Esophagus mucosa (tissue), 1 donor: ENCODE measurements at places on chromosomes 2 and 18. TPM values are rescaled to one million over a fixed set of nuclear protein-coding genes. Genes with fewer than 3 reads are reported as not detected.

DNA sequence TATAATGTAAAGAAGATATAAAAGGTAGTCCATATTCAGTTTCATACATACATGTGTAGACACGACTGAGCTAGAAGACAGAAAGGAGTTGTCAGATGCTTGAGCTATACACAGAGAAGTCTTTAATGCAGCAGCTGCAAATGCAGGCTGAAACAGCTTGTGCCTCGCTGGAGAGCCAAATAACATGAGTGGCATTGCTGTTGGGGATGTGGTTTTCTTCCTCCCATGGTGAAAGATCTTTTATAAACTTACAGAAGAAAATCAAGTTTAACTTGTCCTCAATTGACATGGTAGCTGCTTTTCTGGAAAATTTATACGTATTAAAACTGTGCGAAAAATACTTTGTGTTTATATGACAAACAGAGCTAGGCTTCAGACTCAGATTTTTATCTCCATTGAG, 16.4 kb upstream of the IL1R1 start:
- ATAC-seq, result no peak

DNA sequence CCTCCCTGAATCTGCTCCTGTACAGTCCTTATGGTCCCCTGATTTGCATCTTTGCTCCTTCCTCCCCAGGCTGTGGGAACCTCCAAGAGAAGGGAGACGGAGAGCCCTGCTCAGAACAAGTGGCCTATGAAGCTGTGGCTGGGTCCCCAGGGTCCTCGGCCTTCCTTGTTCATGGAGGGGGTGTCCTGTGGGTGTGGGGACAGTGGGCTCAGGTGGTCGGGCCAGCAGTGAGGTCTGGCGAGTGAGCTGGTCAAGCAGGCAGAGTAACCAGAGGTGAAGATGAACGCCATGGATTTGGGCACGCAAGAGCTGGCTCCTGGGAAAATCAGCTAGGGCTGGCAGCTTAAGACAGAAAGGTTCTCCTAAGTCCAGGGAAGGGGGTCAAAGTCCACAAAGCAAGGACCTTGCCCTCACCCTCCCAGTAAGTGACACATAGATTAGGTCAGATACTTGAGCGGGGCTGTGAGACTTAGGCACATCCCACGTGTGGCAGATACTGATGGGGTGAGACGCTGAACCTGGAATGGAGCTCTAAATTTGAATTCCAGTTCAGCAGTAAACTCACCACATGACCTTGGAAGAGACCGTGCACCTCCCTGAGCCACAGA, 24.8 kb downstream of the GNLY start:
- ATAC-seq, result no peak

- ATAC-seq, result no peak
Measured at GRCh38 chr18:4549164-4549872, 94.2 kb upstream of the DLGAP1 start.

DNA sequence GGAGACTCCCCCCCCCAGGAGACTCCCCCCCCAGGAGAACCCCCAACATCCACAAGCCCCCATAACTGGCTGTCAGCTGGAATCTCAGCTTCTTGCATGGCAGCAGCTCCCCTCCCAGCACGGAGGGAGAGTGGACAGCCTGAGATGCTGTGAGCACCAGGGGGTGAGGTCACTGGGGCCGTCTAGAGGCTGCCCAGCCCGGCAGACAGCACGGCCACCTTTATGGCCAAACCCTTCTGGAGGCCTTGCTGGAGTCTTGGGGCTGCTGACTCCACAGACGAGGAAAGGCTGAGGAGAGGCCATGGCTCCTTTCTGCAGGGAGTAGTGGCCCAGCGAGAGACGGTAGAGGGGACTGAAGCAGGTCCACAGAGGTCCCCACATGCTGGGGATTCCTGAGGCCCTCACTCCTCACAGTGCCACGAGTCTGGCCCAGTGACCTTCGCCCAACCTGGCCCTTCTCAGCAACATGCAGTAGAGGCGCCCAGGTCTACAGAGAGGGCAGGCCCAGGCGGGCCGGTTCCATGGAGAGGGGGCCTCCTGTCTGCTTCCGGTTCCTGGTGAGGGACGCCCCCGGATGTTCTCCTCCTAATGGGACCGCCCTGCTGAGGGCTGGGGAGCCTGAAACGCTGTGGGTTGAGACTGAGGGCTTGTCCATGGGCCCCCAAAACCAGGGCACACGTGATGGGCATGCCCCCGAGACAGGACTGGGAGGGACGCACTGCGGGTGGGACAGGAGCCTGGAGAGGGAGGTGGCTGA, 122.6 kb upstream of the CTDP1 start:
- ATAC-seq, result no peak

- ATAC-seq, result no peak
Measured at GRCh38 chr18:77772177-77772576, 522.5 kb downstream of the GALR1 start.

DNA sequence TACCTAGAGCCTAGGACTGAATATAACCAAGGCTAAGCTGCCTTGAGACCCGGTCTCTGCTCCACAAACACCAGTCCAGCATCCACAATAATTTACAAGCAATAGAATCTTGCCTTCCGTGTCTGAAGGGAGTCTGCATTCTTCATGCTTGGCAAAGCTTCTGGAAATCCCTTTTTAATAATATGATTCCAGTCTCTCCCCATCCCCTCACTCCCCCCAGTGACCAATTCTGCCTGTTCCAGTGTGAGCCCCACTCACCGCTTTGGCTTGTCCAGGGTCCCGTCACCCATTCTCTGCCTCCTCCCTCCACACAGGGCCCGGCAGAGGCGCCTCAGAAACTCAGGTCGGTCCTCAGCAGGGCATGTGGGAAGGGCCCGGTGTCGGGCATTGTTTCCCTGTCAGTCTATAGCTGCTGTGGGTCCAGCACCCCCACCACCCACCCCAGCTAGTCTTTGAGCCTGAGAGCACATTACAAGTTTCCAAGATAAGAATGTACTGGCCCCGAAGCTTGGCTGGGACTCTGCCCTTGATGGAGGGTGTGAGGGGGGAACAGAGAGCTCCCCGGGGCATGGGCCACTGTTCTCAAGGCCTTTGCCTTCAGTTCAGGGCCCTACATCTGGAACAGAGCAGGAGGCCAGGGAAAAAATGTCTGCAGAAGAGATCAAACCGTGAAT, 129.7 kb upstream of the MYCN start:
- no peak for ATAC-seq

DNA sequence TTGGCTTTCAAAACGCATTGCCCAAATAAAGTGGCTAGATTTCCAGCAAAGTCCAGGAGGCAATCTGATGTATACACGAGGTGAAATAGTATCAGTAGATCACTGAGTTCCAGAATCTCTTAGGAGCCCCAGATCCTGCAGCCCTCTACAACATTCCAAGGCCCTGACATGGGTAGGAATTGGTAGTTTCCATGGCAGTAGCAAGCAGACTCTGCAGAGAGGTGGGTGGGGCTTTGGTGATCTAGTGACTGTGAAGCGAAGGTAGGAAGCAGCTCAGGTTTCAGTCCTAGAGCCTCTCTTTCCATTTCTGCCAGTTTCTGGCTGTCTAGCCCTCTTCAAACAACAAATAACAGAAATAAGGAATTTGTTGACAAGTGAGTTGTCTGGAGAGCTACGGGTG, 13.8 kb upstream of the SGPP2 start:
- peak; percentile 29 for ATAC-seq

GRCh38 chr2:48619526-48619925, 1.9 kb downstream of the GTF2A1L start:
- ATAC-seq, result no peak

GRCh38 chr2:120653046-120653445, 82.6 kb upstream of the GLI2 start:
- no peak for ATAC-seq

DNA sequence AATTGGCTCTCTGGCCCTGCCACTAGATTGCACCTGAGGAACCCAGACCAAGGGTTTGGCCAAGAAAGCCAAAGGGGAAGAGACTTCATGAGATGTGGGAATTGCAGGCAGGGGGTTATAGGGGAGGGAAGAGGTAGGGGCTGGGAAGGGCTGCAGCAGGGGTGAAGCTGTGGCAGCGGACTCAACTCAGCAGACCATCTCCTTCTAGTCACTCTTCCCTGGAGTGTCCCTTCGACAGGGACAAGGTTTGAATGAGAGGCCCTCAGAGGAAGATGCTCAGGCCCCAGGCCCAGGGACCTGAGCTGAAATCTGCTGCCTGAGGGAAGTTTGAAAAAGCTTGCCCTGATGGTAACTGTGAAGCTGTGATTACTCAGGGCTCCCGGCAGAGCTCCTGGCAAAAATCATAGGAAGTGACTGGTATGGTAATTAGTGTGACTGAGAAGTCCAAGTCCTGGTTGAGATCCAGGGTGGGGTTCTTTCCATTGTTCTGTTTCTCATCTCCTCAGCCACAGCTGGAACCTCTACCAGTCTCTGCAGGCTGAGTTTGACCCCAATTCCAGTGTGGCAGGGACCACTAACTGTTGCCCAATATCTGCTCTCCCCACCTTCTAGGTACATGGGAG, 300.9 kb downstream of the CYP26B1 start:
- ATAC-seq, result no peak

GRCh38 chr2:183292028-183292427, 167.8 kb downstream of the NUP35 start:
- ATAC-seq, result no peak

GRCh38 chr2:230942371-230942770, 17.3 kb upstream of the GPR55 start:
- ATAC-seq, result no peak

GRCh38 chr2:179981085-179981484, 26.0 kb downstream of the CWC22 start:
- ATAC-seq, result no peak

DNA sequence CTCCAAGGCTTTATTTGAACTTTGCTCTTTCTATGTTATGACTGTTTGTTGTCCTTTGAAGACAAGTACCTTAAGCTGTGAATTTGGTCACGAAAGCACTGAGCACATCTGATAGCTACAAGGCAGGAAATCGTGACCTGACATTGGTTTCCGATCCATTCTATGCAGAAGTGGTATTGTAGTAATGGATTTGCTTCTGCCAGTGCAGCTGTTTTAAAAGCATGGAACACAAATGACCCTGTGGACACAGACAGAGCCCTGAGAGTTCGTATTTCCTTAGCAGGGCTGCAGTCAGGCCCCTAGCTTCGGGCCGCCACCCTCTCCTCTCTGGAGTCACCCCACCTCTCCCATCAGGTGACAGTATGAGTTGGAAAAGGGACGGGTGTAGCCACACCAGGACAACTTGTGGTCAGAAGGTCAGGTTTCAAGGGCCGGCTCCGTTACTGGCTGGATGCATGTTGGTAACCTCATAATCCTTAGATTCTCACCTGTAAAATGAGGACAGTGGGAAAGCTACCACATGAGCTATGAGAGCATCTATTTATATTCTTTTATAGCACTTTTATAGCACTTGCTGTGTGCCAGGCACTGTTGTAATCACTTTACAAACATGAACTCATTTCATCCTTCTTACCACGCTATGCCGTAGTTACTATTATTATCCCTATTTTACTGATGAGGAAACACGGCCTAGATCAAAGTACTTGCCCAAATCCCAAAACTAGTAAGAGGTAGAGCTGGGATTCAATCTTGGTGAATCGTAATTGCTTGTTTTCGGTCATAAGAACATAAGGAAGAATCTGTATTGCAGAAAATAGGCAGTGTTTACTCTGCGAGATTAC, 70.2 kb downstream of the SPATS2L start:
- ATAC-seq, result no peak

DNA sequence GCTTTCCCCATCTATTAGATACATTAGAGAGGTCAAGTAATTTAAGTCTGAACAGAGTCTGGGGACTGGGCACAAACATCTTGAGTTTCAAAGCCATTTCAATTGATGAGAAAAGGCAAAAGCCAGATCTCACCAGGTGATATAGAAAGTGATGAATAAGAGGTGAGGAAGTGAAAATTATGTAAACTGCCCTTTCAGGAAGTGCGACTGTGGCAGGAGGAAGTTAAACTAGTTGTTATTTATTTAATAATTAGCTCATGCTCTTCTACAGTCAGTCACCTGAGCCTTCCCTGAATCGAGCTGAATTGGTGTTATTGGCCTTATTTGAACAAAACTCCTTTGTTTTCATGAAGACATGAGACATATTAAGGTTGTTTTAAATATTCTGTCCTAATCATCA, 115.1 kb downstream of the CDH20 start:
- ATAC-seq, result peak; percentile 57

GRCh38 chr2:186868344-186868743, 19.4 kb upstream of the ZSWIM2 start:
- ATAC-seq, result no peak

GRCh38 chr2:23556929-23557328, 171.9 kb downstream of the KLHL29 start:
- ATAC-seq, result no peak

- no peak for ATAC-seq
Measured at GRCh38 chr2:16015210-16015902, 75.0 kb downstream of the MYCN start.

- ATAC-seq, result no peak
Measured at GRCh38 chr2:224365331-224365730, 36.6 kb downstream of the FAM124B start.

- no peak for ATAC-seq
Measured at GRCh38 chr2:203533676-203534591, 1.2 kb downstream of the RAPH1 start.

- ATAC-seq, result no peak
Measured at GRCh38 chr2:179049203-179049545, 763 bp downstream of the CCDC141 start.

DNA sequence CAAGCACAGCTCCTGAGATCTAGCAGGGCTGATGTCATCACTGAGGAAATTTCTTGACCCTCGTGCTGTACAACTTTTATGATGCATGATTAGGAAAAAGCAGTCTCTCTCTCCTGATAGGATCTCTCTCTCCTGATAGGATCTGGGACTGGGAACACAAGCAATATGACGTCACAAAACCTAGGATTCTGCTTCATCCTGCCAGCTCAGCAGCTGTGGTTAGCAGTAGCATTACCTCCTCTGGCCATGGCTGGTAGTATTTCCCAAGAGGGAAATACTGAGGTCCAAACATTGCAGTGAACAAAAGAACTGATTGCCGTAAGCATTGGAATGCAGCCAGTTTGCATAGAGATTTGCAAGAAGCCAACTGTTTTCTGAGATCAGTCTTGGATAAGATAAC, 521.2 kb upstream of the POU3F3 start:
- no peak for ATAC-seq

GRCh38 chr2:177395351-177396065, 2.9 kb downstream of the AGPS start:
- ATAC-seq, result no peak

DNA sequence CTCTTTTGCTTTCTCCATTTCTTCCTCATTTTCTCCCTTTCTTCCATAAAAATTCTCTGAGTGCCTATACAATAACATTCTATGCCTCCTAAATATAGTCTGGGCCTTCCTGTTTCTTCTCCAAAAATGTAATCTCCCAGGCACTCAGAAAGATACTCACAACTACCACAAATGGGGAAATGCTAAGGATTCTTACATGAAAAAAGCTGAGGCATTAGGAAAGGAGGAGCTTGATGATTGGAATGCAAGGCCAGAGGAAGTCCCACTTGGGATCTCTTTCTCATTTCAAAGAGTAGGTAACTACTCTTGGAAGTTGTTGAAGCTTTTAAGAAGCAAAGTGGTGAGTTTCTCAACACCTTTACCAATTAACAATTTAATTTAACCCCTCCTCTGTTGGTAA, 3.4 kb downstream of the VSNL1 start:
- no peak for ATAC-seq

GRCh38 chr2:210577263-210578071, 21.1 kb downstream of the CPS1 start:
- no peak for ATAC-seq

LINC00305 gene
- not detected for total RNA-seq

SPATA3 gene
- not detected for total RNA-seq

APCDD1 gene
- total RNA-seq, result 42.2 TPM

NR4A2 gene
- 3.1 TPM for total RNA-seq

TGFA gene
- 42.6 TPM for total RNA-seq

KCNK3 gene
- 0.44 TPM for total RNA-seq

DSG1 gene
- 33.7 TPM for total RNA-seq

CTAGE1 gene
- not detected for total RNA-seq

UGT1A3 gene
- 0.28 TPM for total RNA-seq

ERLEC1 gene
- total RNA-seq, result 15.5 TPM

CYP27A1 gene
- total RNA-seq, result 4.9 TPM

ERICH2 gene
- total RNA-seq, result not detected
